ENCODE measurements at places on chromosomes 2 and 18.

GRCh38 chr18:49013291-49013691 lies 62.5 kb upstream of the SMAD7 start:
- DNase-seq = no peak

DNA sequence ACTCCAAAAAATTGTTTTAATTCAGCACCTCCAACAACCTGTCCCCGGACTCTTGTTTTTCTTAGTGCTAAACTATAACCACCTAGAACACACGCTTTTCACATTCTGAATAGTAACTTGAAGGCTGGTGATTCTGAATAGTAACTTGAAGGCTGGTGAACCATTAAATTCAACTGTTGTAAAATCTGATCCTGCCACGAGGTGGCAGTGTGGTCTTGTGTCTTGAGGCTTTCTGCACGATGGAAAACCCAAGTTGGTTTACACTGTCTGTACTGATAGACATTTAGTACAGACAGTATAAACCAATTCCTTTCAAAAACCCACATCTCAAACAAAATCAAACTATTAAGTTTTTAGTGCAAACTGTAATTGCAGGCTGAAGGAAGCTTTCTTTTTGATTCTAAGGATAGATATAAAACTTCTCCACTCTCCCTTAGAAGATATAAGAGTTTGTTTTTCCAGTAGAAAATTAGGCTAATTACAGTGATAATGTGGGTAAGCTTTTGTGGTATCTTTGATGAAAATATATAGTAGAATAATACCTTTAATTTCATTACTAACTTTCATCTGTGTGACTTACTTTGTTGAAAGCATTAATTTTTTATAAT lies 57.6 kb downstream of the VAPA start:
- peak; percentile 80 for DNase-seq

DNA sequence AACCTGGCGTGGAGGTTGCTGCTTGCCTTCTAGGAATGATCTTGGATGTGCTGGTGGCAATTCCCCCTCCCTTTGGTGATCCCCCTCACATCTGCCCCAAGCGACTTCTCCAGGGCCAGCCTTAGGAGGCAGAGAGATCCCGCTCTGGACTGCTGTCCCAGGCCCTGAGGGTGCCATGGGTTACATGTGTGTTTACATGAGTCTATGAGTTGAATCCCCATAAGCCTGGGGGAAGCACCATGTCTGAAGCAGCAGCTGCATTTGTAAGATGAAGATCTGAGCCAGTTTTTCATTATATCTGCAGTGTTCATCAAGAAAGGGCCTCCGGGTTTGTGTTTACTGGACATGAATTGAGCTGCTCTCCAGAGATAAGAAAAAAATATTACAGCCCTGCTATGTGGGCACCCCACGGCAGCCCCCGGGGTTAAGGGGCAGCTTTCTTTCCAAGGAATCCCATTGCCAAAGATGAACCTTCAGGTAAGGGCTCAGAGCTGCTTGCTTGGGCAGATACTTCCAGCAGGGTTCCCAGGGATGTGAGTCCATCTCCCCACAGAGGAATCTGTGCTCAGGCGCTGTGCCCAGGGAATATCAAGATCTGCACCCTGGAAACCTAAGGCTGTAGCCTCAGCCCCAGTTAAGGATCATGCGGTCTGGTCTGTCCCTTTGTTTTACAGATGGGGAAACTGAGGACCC lies 46.0 kb downstream of the MRPS5 start:
- no peak for DNase-seq

- DNase-seq = no peak
Observed at GRCh38 chr2:1701020-1701419, 43.3 kb downstream of the PXDN start.

DNA sequence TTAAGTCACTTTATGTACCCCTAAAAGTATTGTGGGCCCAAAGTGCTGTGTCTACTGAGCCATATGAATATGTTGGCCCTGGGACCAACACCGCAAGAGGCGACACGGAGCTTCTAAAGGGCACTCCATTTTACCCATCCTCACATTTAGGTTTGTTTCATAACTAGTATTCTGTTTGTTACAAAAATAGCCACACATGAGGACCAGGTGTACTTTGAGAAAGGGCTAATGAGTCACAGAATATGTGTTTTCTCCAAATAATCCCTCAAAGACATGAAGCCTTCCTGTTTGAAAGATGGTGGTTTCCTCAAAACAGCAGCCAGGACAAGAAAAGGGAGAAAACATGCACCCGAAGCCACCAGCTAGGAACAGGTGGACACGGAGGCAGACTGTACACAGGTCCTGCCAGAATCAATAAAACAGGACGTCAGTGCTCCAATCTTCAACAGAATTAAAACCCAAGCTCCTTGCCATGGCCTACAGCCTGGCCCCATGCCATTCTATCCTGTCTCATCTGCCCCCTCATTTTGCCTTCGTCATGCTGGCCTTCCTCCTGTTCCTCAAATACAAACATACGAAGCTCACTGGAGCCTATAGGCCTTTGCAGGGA lies 21.8 kb upstream of the GRB14 start:
- no peak for DNase-seq

GRCh38 chr2:177816766-177817165 lies 255.8 kb downstream of the PDE11A start:
- no peak for DNase-seq

GRCh38 chr2:234302664-234302991 lies 194.3 kb downstream of the ARL4C start:
- DNase-seq = no peak
